ENCODE measurements at places on chromosomes 7 and 10.

- no peak for DNase-seq
These were observed 46.4 kb downstream of the TNRC18 start for GRCh38 chr7:5377279-5377678.

GRCh38 chr7:40439686-40440085 is 304.9 kb downstream of the SUGCT start:
- no peak for DNase-seq

DNA sequence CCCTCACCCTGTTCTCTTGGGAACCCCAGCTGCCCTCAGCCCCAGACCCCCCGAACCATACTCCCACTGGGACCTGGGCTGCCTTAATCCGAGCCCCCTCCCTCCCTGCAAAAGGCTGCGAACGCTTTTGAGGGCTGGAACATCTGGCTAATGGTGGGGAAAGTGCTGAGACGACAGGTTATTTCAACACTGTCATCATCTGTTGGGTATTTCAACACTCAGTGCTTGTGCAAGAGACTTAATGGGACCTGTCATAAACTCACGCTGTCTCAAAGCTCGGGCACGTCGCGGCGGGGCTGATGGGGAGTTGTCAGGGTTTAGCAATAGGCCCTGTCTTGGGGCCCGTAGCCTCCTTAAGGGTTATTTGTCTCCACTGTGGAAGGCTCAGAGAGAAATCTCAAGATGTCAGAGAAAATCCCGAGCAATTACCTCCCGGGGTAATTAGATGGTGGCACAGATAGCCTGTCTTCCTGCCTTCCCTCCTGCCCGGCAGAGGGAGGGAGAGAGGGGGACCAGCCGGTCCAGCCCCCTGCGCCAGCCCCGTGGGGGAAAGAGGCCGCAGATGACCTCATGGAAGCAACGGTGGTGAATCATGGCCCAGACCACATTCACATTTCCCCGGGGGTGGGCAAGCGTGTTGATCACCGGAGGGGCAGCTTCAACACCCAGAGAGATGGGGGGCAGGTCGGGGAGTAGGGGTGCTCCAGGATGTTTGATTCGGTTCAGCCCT is 88.7 kb upstream of the MYL10 start:
- no peak for DNase-seq

GRCh38 chr7:53984776-53985175 is 557.4 kb upstream of the VSTM2A start:
- no peak for DNase-seq

DNA sequence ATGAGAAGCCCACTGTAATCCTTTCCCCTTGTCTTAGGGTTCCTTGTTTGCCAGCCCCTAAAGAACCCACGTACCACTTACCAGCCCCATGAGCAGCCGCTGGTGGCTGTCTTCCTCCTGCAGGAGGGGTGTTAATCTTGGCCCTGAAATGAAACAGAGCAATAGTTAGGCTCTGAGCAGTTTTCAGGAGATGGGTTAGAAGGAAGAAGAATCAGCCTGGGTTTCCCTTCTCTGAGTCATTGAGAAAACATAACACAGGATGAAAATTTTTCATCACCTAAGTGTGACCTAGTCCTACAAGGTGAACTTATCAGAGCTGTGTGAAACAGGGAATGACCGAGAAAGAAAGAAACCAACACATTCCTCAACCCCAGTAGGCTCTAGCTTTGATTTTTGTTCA is 90.0 kb downstream of the GSAP start:
- DNase-seq, result no peak

- no peak for DNase-seq
These were observed 46.1 kb upstream of the LRRC17 start for GRCh38 chr7:102866535-102867215.

DNA sequence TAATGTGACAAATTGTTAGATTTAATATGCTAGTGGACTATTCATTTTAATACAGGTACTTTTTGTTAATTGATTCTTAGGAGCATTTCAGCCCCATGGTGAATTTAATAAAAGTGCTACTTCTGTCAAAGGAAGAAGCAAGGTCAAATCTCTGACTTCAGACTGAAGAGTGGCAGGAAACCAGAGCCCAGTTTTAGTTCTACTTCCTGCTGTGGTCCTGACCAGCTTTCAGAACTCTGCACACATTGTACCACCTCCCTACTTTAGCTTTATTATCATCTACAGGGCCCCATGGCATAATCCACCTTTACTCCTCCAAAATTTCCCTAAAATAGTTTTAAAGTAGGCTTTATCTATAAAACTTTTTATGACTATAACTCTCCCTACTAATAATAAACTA is 33.7 kb downstream of the CTTNBP2 start:
- no peak for DNase-seq

DNA sequence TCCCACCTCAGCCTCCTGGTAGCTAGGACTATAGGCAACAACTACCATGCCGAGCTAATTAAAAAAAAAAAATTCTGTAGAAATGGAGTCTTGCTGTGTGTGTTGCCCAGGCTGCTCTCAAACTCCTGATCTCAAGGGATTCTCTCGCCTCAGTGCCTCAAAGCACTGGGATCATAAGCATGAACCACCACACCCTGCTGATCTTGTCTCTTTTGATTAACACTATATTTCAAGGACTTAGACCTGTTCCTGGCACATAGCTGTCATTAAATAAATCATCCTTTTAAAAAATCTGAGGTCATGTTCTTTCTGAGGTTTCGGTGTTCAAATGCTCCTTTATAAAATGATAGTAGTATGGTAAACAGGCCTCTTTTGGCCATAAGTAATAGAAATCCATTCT is 4.8 kb downstream of the PALS2 start:
- no peak for DNase-seq

GRCh38 chr10:52951824-52952223 is 179.2 kb upstream of the MBL2 start:
- DNase-seq, result no peak

GRCh38 chr7:16826060-16826459 is 21.3 kb upstream of the AGR2 start:
- no peak for DNase-seq

DNA sequence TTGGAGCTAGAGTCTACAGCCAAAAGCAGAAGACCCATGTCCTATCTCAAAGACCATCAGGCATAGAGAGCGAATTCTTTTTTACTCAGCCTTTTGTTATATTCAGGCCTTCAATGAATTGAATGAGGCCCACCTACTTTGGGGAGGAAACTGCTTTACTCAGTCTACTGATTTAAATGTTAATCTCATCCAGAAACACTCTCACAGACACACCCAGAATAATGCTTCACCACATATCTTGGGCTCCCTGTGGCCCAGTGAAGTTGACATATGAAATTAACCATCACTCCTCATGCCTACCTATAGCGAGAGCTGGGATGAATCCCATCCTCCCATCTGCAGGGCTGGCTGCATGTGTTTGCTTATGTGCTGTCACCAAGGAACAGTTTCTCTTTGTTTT is 26.0 kb upstream of the SORCS3 start:
- no peak for DNase-seq

GRCh38 chr7:149625340-149625946 is 127.8 kb upstream of the ZNF746 start:
- peak; percentile 18 for DNase-seq

GRCh38 chr10:129108378-129108777 is 358.7 kb upstream of the MGMT start:
- no peak for DNase-seq

DNA sequence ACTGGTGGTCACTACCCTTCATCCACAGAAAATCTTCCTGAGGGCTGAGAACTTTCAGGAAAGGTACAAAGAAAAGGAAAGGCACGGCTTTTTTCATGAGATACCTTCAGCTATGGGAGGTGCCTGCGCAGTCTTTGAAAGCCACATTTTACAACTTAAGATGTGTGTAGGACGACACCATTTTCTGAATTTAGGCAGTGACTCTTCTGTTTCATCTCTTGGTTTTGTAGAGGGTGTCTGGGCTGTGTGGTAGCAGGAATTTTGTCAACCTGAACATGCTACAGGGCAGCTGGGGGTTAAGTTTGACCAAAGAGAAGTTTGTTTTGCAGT is 138.1 kb downstream of the NRP1 start:
- no peak for DNase-seq

- no peak for DNase-seq
These were observed 100.2 kb downstream of the GPR85 start for GRCh38 chr7:112986256-112987031.

GRCh38 chr7:148489678-148490077 is 100.9 kb upstream of the C7orf33 start:
- DNase-seq, result no peak

GRCh38 chr7:76310102-76310957 is 7.9 kb downstream of the HSPB1 start:
- DNase-seq, result no peak

GRCh38 chr7:130494431-130494858 is 2.6 kb downstream of the MEST start:
- no peak for DNase-seq

DNA sequence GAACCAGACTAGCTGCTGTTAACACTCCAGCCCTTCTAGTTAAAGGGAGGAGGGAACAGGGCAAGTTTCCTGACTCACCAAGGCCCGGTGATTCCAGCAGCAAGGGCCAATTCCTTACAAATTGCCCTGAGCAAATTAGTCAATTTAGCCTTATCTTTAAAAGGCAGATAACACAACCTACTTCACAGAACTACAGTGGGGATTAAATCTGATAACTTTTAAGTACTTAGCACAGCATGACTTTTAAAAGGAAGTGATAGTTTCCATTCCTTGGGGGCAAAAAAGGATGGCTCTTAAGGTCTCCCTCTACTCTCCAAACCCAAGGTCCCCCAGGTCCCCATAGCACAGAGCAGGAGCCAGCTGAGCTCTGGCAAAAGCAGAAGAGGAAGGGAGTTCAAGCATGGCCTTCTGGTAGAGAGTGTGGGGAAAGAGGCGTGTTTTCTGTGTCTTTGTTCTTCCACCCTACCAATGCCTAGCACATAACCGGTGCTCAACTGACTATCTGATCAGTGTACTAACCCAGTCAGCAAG is 4.0 kb downstream of the CDCA7L start:
- DNase-seq, result no peak

DNA sequence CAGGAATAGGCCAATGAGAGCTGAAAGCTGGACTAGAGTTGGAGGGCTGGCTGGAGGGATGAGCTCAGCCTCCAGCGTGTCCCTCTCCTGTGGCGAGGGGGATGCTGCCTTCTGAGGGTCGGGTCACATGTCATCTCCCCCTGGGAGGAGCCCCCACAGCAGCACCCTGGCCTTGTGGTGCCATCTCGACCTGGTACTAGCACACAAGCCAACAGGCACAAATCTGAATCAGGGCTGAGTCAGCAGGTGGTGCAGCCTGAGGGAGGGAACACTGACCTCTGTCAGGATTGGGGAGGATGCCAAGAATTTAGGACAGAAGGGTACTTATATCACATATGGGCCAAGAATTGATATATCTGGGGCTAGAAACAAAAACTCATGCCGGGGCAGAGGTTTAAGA is 280.4 kb downstream of the CELF2 start:
- DNase-seq, result no peak
